ENCODE measurements at places on chromosomes 11 and 22. TPM values are rescaled to one million over a fixed set of nuclear protein-coding genes. Genes with fewer than 3 reads are reported as not detected.

DNA sequence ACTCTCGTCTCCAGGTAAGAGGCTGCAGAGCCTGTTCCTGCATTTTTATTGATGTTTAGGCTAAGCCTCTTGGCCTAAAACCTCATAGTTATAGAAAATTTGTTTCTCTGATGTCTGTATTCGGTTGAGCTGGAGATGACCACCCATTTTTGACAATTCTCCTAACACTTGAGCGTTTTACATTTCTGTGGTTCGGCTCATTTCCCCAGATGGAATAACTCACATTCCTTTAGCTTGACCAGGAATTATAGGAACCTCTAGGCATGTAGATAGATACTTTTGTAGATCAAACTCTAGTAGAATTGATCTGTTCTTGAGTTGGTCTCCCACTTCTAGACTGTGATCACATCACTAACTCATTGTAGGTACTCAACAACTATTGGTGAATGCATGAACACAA lies 172.6 kb upstream of the CADM1 start:
- no peak for DNase-seq

GRCh38 chr11:77644887-77645286 lies 7.3 kb upstream of the CLNS1A start:
- DNase-seq = no peak

- DNase-seq = peak; percentile 93
Measured at GRCh38 chr11:6357222-6357621, 33.1 kb upstream of the SMPD1 start.

DNA sequence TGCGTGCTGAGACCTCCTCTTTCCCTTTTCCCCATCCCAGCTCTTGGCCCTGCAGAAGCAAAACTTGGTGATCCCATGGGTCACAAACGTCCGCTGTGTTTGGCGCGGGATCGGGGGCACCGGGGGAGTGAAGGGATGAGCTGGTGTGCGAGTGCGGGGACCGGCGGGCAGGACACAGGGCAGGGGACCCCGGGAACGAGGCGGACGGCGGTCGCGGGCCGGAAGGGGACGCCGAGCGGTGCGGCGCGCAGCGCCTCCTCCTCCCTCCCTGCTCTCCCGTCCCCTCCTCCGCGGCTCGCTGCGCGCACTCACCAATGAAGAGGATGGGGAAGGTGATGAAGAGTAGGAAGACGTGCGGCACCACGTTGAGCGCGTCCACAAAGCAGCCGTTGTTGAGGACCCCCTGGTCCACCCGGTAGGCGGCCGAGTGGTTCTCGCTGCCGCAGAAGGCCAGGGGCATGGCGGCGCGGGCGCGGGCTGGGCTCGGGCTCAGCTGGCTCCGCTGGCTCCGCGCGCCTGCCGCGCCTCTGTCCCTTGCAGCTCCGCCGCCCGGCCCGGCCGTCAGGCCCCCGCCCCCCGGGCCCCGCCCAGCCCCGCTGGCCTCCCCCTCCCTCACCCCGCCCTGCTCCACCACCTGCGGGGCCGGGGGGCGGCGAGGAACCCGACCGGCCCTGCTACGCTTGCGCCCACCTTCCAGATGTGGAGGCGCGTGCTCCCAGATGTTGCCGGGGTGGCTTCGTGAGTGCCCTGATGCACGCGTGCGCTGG lies at the start of gene ABCC8:
Gene ABCC8 (minus strand): TSS at position 529 of the 767 bp plus-strand sequence. CDS start 69 bp downstream, at position 460.
- DNase-seq = peak; percentile 73

- DNase-seq = no peak
Measured at GRCh38 chr22:22422629-22423112, 85.9 kb downstream of the ZNF280B start.

GRCh38 chr11:77170107-77170506 lies 42.1 kb downstream of the MYO7A start:
- DNase-seq = no peak

GRCh38 chr11:72745511-72745910 lies 6.7 kb downstream of the ARAP1 start:
- DNase-seq = no peak

DNA sequence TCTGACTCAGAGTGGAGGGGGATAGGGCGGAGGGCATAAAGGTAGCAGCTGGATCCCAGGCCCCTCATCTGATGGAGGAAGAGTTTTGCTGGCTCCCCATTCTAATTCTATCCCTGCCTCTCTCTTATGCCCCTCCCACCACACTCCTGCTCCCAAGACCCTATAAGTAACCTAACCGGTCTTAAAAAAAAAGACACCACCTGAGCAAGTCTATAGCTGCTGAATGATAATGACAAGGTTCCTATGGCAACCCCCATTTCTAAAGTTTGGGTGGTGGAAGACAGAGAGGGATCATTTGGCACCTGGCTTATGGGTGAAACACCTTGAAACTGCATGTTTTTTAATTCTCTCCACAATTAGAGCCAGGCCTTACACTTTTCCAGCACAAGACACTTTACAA lies 69.6 kb downstream of the LARGE1 start:
- DNase-seq = no peak

GRCh38 chr11:130825561-130825960 lies 90.7 kb downstream of the SNX19 start:
- DNase-seq = no peak

- no peak for DNase-seq
Measured at GRCh38 chr11:114085965-114086793, 26.7 kb downstream of the ZBTB16 start.

GRCh38 chr11:39288011-39288410 lies 2171.4 kb downstream of the LRRC4C start:
- no peak for DNase-seq

DNA sequence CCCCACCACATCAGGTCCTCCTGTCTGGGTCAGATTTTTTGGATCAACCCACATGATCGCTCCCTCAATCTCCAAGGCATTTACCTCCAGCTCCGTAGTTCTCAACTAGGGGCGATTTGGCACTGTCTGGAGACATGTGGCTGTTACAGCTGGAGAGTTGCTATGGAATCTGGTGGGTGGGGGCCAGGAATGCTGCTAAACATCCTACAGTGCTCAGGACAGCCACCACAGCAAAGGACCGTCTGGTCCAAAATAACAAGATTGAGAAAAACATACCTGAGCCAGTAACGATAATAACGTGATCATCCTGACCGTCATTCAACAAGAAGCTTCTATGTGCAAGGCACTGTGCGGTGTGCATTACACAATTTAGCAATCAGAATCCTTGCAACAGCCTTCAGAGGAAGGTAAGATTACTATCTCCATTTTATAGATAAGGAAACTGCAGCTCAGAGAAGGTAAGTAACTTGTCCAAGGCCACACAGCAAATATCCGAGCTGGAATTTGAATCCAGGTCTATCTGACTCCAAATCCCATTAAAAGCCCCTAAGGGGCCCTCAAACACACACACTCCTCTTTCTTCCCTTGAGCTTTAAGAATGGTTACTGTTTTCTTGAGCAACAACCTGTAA lies 14.3 kb upstream of the CRY2 start:
- DNase-seq = no peak

- no peak for DNase-seq
Measured at GRCh38 chr22:30429887-30430286, 4.3 kb downstream of the MTFP1 start.

DNA sequence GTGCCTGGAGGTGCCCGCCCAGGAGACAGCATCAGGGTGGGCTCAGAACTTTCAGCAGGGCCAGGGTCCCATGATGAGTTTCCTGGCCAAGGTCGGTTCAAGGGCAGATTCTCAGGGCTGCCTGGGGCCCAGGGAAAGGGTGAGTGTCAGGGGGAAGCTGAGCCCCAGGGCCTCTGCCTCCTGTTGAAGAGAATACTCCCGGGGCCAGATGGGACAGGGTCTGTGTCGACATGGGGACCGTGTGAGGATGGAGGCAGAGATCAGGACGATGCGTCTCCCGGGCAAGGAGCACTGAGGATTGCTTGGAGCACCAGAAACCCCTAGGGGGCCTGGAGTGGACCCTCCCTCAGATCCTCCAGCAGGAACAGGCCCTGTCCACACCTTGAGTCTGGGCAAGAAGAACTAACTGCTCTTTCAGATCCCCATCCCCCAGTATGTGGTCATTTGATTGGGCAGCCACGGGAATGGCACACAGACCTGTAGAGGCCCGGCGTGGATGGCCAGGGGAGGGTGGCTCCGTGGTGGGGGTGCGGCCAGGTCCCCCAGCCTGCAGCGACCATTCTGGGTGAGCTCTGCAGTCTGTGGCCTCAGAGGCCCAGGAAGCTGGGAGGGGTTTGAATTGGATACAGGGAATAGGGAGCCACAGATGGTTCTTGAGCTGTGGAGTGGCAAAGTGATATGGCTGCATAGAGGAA lies 1078.7 kb downstream of the BRD1 start:
- DNase-seq = no peak

DNA sequence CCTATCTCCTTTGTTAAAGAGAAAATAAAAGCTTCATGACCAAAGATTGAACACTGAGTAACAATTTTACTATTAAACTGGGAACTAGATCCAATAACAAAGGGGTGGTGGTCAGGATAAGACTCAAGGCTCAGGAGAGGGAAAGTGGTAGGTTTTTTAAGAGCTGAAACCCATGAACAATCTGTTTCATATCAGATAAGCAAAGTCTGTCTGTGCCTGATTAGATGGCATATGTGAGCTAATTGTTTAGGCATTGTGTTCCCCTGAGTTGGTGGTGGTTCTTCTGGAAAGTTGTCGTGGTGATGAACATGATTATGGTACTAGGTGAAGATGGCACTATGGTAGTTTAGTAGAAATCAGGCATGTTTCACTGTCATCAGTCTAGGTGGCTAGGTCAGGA lies 24.4 kb downstream of the USP47 start:
- no peak for DNase-seq

DNA sequence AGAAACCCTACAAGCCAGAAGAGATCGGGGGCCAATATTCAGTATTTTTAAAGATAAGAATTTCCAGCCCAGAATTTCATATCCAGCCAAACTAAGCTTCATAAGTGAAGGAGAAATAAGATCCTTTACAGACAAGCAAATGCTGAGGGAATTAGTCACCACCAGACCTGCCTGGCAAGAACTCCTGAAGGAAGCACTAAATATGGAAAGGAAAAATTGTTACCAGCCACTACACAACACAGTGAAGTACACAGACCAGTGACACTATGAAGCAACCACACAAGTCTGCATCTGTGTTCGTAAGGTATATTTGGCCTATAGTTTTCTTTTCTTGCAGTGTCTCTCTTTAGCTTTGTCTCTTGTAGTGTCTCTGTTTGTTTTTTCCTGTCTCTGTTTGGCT lies 29.0 kb downstream of the TMEM225 start:
- no peak for DNase-seq

DNA sequence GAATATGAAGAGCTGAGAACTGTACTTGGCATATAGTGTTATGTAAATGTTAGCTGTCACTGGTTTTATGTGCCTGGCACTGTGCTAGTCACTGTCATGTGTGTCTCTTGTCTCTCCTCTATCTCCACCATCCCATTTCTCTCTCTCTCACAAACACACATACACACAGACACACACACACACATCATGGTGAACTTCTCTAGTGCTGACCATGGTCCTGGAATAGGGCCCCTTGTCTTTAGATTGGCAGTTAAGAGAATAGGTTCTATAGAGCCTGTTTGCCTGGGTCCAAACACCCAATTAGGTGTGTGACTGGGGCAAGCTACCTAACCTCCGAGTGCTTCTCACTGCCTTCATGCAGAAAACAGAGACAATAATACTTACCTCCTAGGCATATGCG lies 109.7 kb upstream of the NARS2 start:
- DNase-seq = no peak

- no peak for DNase-seq
Measured at GRCh38 chr11:119460582-119460981, 37.6 kb upstream of the THY1 start.

DNA sequence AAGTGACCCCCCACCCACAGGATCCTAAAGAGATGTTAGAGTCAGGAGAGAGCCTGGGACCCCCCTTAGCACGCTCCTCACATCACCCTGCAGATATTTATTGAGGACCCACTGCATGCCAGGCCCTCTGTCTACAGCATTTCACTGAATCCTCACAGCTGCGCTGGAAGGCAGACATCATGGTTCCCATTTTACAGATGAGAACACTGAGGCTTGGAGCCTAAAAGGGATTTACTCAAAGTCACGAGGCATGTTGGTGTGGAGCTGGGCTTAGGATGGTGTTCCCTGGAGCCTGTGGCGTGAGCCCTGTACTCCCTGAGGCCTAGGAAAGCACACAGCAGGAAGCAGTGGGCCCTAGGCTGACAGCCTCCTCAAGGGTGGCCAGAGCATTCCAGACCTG lies 39.2 kb upstream of the LRRC32 start:
- no peak for DNase-seq

DNA sequence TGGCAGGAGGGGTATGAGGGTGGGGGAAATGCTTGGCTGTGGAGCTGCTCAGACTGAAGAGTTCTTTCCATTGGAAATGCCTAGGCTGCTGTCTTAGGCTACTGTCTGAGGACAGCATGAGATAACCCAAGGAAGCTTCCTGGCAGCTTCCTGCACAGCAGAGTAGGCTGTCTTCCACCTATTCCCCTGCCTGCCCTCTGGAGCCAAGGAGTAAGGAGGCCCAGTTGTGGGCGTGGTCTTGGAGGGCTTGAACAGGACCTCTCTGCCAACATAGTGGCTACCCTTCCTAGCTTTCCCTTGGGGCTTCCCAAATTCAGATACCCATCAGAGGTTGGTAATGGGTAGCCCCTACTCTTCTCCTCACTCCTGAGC lies 25.9 kb downstream of the PHLDB1 start:
- DNase-seq = no peak

DNA sequence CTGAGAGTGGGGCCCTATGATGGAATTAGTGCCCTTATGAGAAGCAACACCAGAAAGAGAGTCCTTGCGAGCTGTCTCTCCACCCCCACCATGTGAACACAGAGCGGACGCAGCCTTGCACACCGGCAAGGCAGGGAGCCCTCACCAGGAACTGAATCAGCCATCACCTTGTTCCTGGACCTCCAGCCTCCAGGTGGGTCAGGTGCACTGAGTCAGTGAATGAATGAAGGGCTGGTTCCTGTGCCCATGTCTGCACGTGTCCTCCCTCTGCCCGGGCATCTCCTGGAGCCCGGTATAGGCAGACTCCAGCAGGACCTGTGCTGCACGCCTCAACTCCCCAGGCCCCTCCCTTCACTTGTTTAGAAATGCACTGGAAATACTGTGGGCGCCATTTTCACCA lies 54.9 kb downstream of the LINC01488 start:
- peak; percentile 26 for DNase-seq

GRCh38 chr11:30321321-30321720 lies 1.6 kb upstream of the ARL14EP start:
- DNase-seq = no peak

- no peak for DNase-seq
Measured at GRCh38 chr11:120858740-120859139, 165.2 kb upstream of the TBCEL start.

GRCh38 chr11:70736937-70737640 lies 338.8 kb downstream of the CTTN start:
- DNase-seq = peak; percentile 55

Gene PGGHG
- total RNA-seq = 20.7 TPM

Gene CCDC157
- total RNA-seq = 0.88 TPM

Gene C11orf16
- not detected for total RNA-seq

Gene PHOX2A
- total RNA-seq = not detected

Gene GAL
- 0.52 TPM for total RNA-seq

Gene MMP20
- total RNA-seq = not detected

Gene OSBPL5
- total RNA-seq = 84.0 TPM

Gene ZW10
- total RNA-seq = 9.6 TPM

Gene KCNJ11
- total RNA-seq = 0.56 TPM

Gene GSTT2B
- 13.1 TPM for total RNA-seq

Gene DCDC1
- 0.09 TPM for total RNA-seq

Gene CYP2D6
- total RNA-seq = 0.48 TPM

Gene TXNRD2
- 19.2 TPM for total RNA-seq

Data from posterior vena cava (tissue), 2 donors.